ENCODE measurements at places on chromosomes 2 and 18. TPM values are rescaled to one million over a fixed set of nuclear protein-coding genes. Genes with fewer than 3 reads are reported as not detected.

The PLCL1 gene
- 10.0 TPM for total RNA-seq

The RAPGEF4 gene
- total RNA-seq, result 8.1 TPM

The ABCG5 gene
- total RNA-seq, result not detected

DNA sequence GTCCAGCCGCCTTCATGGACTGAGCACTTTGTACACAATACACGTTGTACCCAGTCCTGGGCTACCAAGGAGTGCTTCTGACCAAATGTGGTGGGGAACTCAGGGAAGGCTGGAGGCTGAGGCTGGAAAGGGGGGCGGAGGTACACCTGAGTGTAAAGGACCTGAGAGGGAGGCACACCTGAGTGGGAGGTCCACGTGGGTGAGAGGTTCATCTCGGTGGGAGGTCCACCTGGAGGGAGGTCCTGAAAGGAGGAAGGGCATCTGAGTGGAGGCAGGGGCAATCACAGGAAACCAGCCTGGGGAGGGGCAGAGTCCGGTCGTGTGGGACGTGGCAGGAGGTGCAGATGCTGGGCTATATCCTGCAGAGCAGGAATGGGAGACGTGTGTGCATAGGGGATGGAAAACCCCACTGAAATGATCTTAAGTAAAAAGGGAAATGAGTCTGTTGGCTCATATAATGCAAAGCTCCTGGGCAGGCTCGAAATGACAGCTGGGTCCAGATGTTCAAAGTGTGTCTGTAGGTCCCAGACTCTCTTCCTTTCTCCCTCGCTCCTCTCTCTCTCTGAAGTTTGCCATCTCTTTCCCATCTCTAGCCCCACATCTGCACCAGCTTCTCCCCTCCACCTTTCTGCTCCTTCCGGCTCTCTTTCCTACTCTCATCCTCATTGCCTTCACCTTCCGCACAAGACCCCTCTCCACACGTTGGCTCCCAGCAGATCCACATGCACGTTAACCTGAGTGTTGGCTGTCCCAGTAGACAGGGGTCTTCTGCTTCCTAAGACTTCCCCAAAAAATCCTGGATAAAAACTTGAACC is 137.7 kb downstream of the PXDN start:
- DNase-seq, result no peak

DNA sequence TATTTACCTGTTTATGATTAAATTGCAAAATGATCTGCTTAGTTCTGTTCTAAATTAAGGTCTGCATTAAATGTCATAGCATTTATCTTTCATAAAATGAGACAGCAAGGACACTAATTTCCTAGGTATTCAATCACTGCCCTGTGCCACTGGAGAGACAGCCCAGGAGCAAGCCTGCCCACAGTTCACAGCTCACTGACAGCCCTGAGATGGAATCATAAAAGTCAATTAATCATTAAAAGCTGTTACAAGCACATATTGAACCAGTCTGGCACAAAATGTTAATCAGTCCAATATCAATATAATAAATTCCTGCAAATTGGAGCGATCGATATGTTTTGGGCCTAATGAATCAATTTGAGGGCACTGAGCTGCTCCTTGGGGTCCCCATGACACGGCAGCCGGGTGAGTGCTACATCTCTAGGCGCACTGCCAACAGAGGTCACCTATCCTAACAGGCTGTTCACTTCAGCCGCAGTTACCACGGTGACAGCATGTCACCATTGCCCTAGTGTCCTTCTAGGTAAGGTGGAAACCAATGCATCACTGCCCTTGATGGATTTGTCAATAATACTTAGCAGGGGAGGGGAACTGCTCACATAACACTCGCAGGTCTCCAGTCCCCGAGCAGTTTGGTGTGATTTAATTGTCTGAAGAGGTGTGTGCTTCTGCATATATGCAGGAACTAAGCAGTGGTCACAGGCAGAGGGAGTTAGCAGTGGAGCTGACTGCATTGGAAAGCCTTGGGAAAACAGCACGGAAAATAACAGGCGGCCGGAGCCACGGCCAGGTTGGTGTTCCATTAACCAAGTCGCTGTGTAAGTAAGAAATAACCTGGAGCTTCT is 47.3 kb downstream of the POU3F3 start:
- no peak for DNase-seq

Measured in tibial nerve (tissue), 4 donors.